ENCODE measurements at places on chromosomes 3 and 15.

DNA sequence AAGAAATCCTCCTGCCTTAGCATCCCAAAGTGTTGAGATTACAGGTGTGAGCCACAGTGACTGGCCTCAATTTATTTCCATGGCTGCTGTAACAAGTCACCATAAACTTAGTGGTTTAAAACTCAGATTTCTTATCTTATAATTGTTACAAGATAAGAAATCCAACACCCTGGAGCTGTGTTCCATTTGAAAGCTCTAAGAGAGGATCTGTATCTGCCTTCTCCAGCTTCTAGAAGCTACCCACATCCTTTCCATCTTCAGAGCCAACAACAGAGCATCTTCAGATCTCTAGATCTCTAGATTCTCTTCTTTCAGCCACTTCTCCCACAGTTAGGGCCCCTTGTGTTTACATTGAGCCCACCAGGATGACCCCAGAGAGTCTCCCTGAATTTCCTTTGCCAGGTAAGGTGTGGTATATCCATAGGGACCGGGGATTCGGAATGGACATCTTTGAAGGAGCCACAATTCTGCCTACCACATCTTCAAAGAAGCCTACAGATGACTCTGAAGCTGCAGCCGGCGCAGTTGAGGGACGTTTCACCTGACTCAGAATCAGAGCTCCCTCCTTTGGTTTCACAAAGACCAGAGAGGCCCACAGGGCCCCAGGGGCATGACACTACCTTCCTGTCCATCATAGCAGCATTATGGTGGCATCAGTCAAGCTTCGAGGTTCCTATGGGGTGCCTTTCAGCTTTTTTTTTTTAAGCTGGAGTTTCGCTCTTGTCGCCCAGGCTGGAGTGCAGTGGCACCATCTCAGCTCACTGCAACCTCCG is 87.0 kb upstream of the IGF1R start:
- no peak for DNase-seq

GRCh38 chr3:151144760-151145159 is 58.3 kb downstream of the GPR171 start:
- no peak for DNase-seq

GRCh38 chr3:127395663-127396355 is 108.0 kb upstream of the PRR20G start:
- no peak for DNase-seq

DNA sequence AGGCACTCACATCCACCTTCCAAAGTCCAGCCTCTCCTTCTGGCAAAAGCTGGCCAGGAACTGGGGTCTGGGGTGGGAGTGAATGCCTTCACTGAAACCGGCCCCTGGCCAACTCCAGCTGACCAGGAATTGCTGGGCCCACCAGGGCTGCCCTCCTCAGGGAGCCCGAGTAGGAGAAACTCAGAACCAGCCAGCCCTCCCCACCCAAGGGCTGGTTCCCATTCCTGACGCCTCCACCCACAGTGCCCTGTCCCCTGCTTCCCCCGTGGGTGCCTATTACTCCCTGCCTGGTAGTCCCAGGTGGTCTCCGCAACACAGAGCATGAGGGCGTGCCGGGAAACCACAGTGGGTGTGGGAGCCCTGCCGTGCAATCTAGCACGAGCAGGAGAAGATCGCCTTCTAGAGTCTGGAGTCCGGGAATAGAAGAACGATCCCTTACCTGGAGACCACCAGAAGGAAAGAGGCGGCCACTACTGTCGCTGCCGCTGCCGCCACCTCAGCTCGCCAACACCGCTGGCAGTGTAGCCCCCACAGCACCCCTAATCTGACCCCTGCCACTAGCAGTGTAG is 178.8 kb downstream of the POTEB3 start:
- DNase-seq: no peak

DNA sequence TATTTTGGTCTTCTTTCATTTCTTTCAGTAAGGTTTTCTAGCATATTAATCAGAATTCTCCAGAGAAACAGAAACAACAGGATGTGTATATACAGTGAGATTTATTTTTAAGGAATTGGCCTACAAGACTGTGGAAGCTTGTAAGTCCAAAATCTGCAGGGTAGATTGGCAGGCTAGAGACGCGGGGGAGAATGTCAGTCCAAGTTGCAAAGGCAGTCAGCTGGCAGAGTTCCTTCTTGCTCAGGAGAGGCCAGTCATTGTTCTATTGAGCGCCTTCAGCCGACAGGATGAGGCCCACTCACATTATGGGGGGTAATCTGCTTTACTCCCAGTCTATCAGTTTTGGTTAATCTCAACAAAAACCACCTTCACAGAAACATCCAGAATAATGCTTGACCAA is 133.4 kb upstream of the UBE3A start:
- DNase-seq: no peak

- no peak for DNase-seq
Observed at GRCh38 chr3:157916672-157917071, 189.5 kb downstream of the SHOX2 start.

DNA sequence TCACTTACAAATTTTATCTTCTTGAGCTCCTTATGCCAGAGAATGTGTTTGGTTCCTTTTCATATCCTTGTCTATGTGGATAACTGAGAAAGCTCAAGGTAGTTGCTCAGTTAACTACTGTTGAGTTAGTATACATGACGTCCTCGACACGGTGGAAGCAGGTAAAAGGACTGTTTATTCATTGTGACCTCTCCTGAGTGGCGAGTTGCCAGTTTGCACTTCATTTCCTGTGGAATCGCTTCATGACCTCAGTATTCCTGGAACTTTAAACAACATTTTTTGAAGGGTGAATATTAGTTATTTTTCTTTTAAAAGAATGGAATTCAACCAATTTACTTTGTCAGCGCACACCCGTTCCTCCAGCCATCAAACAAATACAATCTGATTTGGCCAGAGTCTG is 1.2 kb upstream of the TPRG1 start:
- no peak for DNase-seq

DNA sequence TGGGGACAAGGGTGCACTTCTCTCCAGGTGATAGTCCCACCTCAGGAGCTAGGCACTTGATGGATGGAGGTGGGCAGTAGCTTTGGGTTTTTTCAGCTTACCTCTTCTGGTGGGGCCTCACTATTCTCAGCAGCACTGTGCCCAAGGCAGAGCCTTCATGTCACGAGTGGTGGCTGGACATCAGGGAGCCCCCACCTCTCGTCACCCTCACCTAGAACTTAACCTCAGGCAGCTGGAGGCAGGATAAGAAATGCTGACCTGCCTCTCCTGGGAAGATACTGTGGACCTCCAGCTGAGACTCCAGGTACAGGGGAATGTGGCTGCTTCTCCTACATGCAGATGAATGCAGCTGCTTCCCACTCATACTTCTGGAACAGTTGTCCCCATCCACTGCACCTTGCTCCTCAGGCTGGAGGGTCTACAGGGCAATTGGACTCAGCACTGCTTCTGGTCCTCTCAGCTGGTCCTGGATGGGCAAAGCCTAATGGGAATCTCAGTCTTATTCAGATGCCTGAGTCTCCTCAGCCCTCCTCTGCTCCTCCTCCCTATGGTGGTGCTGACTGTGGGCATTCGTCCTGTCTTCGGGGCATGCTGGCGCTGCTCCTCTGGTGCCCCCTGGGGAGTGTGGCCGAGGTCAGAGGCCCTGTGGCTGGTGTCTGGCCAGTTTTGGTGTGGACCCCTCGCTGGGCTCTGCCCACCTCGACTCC is 129.9 kb downstream of the KLF13 start:
- DNase-seq: no peak

DNA sequence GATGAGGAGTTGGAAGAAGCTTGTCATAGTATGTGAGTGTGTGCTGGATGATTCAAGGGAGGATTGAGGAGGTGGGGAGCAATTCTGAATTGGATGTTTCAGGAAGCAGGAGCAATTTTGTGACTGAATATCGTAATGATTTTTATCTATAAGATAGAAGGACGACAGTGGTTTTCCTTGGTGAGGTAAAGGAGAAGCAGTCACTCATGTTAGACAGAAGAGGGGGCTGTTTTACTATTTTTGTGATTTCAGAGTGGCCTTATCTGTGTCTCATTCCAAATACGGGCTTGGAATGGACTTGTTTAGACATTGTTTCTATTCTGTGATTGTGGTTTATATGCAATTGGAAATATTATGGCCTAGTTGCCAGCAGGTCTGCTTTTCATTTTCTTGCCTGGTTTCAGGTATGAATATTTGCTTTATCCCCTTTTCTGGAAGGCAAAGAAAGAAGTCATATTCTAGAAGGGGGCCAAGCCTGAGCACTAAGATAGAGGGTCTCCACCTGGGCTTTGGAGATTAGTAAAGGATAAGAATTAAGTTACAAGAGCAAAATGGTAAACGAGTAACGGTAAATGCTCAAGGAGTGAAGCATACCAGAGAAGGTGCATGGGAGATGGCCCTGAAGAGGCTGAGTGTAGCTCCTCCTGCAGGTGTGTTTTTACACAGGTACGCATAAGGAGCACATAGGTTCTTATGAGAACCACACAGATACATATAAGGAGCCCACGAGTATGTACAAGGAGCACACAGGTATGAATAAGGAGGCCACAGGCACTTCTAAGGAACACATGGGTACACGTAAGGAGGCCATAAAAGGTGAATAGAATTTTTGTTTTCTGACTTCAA is 124.6 kb upstream of the KCNAB1 start:
- peak; percentile 83 for DNase-seq

- DNase-seq: no peak
Observed at GRCh38 chr15:61605343-61605742, 376.2 kb upstream of the RORA start.
